ENCODE measurements at places on chromosomes 6 and 20.

DNA sequence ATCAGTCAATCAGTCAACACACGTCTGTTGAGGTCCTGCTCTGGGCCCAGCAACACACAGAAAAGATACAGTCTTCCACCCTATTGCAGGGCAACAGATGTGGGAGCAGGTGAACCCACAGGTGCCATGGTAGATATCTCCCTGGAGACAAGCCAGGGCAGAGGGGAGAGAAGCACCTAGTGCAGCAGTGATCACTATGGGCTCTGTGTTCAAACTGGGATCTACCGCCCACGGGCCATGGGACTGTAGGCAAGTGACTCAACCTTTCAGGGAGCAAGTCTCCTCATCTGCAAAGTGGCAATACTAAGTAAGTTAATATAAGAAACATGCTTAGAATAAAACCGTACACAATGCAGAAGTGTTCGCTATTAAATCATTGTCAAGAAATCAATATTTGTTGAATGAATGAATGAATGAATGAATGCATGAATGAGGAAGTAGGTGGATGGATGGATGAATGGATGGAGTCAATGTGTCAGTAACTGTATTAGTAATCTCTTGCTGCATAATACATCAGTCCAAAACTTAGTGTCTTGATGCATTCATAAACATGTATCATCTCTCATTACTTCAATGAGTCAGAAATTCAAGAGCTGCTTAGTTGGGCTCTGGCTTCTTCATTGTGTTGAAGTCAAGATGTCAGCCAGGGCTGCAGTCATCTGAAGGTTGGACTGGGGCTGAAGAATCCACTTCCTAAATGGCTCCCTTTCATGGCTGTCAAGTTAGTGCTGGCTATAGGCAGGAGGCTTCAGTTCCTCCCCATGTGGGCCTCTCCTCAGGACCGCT is 31.9 kb upstream of the NFATC2 start:
- DNase-seq: no peak

- no peak for DNase-seq
Observed at GRCh38 chr20:4766631-4767030, 44.9 kb downstream of the PRND start.

DNA sequence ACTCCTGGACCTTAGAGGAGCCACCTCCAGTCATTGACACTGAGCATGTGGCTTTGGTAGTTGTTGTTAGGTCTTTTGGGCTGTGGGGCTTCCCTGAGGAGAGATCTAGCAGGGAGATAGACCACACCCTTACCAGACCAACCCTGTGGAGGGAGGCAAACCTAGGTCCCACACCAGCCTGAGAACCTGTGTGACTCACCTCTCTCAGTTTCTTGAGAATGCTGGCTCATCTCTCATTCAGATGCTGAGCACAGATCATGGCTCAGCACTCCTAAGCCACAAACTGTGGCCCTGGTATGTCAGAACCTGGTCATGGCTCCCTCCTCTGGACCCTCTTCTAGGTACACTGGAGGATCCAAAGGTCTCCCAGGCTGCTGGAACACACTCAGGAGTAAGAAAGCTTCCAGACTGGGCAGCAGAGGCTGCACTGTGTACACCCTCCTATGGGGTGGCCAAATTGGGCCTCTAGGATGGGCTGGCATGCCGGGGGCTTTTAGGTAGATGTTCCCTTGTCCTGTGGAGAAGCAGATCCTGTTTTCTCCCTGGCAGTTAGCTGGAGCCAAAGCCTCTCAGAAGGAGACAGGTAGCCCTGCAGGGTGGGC is 1294.5 kb downstream of the KHDRBS2 start:
- no peak for DNase-seq

DNA sequence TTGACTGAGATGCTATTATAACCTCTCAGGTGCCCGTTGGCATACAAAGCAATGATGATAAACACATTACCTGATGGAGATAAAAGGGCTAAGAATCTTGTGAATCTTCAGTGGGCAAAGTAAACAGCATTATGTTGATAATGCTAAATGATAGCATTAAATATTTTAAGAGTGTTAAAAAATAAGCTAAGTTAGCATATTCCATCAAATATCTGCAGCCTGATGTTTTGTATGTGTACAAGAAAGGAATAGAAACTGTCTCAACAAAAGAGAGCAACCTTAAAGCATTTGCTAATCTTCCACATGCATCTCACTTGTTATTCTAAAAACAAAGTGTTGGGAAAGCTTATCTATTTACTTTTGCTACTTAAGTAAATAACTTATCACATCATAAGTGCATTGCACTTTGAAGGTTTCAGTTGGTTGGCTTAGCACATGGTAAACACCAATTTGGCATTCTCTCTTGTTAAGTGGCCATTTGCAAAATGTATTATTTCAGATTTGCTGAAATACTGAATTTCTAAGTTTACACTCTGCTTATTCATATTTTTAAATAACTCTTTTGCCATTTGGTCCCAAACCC is 151.6 kb downstream of the SYNDIG1 start:
- no peak for DNase-seq

DNA sequence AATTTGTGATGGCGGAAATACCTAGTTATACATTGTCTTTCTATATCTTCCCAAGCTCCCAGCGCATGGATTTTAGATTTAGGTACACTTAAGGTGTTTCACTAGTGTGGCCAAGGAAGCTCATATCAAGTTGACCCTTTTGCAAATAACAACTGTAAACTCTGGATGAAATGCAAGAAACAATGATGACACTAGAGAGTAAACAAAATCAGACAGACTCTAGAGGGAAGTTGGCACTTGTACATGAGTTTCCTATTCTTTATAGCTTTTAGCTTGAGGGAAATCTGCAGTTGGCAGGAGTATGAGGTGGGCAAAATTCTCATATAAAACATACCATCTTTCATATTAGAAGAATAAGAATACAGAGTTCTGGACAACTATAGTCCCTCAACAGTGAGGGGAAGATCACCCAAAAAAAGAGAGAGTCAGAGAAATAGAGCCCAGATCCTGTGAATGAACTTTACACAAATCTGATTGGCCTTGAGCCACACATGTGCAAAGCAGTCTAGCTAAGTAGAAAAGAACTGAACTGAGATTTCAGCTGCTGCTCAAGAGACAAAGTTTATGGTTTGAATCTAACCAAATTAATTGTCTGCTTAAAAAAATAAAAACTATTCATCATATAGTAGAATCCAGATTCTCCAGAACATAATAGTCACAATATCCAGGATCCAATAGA is 26.1 kb downstream of the TXLNB start:
- no peak for DNase-seq

- DNase-seq: no peak
Observed at GRCh38 chr6:148769304-148769968, 22.6 kb downstream of the UST start.

GRCh38 chr20:36261389-36262105 is 25.3 kb downstream of the AAR2 start:
- DNase-seq: no peak

DNA sequence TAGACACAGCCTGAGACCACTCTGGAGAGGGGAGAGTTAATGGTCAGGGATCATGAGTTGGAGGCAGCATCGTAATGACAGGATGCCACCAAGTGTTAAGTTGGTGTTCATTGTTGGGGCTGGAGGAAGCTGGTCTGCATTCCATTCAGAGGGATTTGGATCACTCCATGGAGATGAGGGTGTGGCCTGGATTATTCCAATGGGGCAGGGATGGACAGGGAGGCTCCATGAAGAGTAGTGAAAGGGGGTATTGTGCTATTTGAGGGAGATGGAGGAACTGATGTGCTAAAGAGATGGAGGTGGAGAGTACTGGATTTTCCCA is 1.1 kb downstream of the SAPCD1 start:
- DNase-seq: no peak

DNA sequence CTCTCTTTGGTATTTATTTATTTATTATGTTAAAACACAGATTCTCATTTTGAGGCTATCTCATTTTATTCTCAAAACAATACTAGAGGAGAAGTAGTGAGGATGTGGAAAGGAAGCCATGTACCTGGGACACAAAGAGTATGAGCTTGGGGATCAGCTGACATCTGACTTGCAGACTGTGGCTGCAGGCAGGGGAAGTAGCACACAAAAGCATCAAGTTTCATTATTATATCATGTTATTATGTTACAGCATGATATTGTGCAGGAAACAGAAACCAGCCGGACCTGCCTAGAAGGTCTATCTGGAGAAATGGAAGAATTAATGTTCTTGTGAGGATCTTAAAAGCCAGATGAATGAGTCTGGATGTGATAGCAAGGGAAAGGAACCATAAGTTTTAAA is 248.2 kb downstream of the KHDC1L start:
- no peak for DNase-seq

- DNase-seq: no peak
Observed at GRCh38 chr6:10852361-10852960, 14.1 kb upstream of the MAK start.

DNA sequence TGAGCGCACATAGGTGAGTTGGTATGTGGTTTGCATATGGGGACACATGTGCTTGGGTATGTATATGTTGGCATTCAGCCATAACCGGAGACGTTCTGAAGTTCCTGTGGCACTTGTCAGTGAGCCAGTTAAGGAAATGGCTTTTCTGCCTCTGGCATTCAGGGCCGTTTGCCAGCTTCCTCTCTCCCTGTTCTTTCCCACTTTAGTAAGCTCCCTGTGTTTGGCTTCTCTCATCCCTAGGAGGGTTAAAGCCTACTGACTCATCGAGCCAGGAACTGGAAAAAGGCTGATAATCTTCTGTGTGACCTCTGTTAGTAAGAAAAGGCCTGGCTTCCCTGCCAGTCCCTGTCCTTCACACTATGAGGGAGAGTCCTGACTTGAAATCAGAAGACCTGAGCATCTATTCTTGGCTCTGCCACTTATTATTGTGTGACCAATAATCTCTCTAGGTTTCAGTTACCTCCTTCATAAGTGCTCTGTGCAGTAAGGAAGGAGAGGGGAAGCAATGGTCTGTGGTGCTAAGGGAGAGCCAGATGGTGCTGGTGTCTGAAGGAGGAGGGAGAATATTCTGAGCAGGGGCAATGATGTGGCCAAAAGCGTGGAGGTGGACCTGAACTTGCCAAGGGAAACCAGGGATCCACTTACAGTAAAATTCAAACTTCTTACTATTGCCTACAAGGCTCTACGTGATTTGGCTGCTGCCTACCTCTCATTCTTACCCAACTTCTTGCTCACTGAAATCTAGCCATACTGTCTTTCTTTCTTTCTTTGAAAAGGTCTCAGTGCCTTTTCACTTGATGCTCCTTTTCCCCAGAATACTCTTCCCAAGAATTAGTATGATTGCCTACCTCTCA is 31.4 kb downstream of the ACSS2 start:
- DNase-seq: no peak
